ENCODE measurements at places on chromosomes 5 and 9. TPM values are rescaled to one million over a fixed set of nuclear protein-coding genes. Genes with fewer than 3 reads are reported as not detected.
A peak's percentile ranks its signal among the peaks of the same experiment; 100 is the strongest.

NSG2 gene
- total RNA-seq, result not detected

PAEP gene
- total RNA-seq, result not detected

DNA sequence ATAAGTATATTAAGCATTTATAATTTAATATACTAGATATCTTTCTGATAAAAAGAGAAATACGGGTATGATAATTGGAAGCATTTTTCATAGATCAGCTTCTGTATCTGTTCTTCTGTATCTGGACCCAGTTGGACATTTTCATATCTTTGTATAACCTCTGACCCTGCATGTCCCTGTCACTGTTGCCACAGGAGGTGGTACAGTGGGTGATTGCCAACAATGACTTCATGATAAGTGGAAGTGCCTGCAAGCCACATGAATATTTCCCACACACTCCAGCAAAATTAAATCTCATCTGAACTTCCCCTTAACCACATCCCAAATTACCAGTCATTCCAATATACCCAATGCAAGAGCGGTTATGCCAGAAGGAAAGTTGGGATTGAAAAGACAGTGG lies 376.4 kb downstream of the ARRDC3 start:
- DNase-seq, result no peak

GRCh38 chr5:174545926-174546325 lies 178.5 kb upstream of the MSX2 start:
- no peak for DNase-seq

SLC1A3 gene
- total RNA-seq, result 33.4 TPM

- no peak for DNase-seq
These were observed 72.1 kb upstream of the DNAH5 start for GRCh38 chr5:14016549-14016948.

CCL27 gene
- total RNA-seq, result 0.68 TPM

MCC gene
- total RNA-seq, result 88.8 TPM

DNA sequence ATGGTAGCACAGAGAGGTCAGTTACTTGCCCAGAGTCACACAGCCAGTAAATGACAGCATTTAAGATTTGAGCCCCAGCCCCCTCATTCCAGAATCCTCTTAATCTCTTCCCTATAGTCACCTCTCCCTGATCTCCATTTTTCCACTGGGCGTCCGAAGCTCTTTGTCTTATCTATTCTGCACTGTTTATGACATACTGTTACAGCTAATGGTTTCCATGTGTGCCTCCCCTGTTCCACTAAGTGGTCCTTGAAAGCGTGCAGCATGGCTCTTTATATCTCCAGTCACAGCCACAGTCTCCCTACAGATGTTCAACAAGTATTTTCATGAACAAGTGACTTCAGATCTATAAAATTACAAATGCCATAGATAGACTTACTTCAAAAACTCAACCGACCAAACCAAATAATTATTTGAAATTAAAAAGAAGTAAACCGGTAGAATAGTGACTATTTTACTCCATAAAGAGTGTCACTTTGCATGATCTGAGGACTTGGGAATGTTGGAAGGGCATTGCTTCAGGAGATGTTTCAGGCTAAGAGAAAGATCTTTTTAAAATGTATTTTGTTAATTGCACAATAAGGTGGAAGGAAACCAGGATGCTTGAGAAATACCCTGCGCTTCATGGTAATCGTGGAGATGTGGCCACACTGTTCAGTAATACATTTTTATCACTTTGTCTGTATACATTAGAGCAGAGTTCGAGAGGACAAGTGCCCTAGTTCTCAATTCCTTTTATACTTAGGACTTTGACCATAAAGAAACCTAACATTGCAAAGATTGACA lies 237.2 kb downstream of the FBXL7 start:
- DNase-seq, result no peak

GGTA1 gene
- total RNA-seq, result 2.0 TPM

FAM221B gene
- total RNA-seq, result 0.26 TPM

DNA sequence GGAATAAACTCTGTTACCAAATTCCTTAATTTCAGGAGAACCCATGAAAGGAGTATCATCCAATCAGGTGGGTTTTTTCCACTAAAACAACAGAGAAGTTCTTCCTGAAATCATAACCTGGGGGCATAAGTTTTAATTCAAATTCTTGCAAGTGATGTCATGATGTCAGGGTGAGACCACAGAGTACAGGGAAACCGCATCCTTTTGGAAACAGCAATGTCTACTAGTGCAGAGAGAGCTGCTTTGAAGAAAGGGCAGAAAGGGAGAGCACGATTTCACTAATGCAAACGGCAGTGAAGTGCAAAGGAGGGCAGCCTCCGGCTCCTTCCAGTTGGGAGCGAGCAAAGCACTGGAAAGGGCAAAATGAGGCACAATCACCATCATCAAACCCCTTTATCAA lies 20.6 kb upstream of the CMBL start:
- peak; percentile 20 for DNase-seq

Data from ureter (tissue), 1 donor.